Cerebellar nuclear complex (tissue), 1 donor: ENCODE measurements at places on chromosomes 16 and 17.
A peak's percentile ranks its signal among the peaks of the same experiment; 100 is the strongest.

GRCh38 chr16:53334581-53334980, 99.7 kb upstream of the RBL2 start:
- DNase-seq, result no peak

- DNase-seq, result no peak
Measured at GRCh38 chr17:69090365-69090764, 29.6 kb upstream of the ABCA9 start.

- no peak for DNase-seq
Measured at GRCh38 chr17:40901981-40902474, 17.0 kb upstream of the KRT20 start.

GRCh38 chr17:4969047-4969550, 1.5 kb upstream of the SPAG7 start:
- DNase-seq, result no peak

DNA sequence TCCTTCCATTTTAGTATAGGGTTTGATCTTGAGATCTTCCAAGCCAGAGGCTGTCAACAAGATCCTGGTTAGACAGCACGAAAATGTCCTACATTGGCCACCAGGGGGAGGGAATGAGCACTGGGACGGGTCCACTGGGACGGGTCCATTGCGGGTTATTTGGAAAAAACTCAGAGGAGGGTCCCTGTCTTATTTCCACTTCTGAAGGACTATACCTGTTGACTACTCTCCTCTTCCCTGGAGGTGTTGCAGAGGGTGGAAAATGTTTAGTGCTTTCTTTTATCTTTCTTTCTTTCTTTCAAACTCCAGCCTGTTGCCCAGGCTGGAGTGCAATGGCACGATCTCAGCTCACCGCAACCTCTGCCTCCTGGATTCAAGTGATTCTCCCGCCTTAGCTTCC, 2.5 kb downstream of the TTLL6 start:
- DNase-seq, result no peak

DNA sequence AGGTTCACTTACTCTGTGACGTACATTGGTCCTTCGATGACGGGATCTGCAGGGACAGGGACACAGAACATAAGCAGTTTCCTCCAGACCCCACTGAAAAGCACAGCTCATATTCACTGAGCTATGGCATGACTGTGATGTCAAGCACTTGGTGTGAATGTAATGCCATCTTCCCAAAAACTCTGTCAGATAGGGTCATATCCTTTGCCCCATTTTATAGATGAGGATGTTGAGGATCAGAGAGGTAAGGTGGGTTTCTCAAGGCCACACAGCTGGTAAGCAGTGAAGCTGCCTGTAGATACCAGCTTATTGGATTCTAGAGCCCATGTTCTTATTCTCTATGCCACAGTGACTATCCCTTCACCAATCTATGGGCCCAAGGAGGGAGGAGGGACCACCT, 2.5 kb downstream of the ERN2 start:
- no peak for DNase-seq

GRCh38 chr17:17815062-17815406, 21.8 kb downstream of the SREBF1 start:
- DNase-seq, result no peak

- peak; percentile 41 for DNase-seq
Measured at GRCh38 chr16:84065536-84066132, 23.0 kb upstream of the SLC38A8 start.

GRCh38 chr17:14103836-14104235, 34.5 kb downstream of the COX10 start:
- no peak for DNase-seq

- DNase-seq, result no peak
Measured at GRCh38 chr16:88050952-88051660, 99.9 kb downstream of the BANP start.

DNA sequence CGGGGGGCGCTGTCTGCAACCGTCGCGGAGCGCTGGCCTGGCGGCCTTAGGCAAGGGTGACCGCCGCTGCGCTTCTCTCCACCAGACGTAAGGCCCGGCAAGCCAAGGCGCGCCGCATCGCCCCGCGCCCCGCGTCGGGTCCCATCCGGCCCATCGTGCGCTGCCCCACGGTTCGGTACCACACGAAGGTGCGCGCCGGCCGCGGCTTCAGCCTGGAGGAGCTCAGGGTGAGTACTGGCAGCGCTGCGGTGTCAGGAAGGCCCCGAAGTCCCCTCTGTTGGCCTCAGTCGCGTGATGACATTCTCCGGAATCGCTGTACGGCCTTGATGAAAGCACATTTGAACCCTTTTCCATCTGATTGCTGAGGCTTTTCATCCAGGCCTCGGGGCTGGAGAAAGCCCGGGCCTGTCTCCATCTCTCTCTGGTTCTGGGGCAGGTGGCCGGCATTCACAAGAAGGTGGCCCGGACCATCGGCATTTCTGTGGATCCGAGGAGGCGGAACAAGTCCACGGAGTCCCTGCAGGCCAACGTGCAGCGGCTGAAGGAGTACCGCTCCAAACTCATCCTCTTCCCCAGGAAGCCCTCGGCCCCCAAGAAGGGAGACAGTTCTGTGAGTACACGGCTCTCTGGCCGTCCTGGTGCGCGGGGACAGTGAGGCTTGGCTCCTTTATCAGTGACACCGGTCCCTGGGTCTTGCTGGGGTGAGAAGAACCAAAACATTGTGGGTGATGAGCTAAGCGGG, 831 bp downstream of the RPL13 start:
- no peak for DNase-seq

DNA sequence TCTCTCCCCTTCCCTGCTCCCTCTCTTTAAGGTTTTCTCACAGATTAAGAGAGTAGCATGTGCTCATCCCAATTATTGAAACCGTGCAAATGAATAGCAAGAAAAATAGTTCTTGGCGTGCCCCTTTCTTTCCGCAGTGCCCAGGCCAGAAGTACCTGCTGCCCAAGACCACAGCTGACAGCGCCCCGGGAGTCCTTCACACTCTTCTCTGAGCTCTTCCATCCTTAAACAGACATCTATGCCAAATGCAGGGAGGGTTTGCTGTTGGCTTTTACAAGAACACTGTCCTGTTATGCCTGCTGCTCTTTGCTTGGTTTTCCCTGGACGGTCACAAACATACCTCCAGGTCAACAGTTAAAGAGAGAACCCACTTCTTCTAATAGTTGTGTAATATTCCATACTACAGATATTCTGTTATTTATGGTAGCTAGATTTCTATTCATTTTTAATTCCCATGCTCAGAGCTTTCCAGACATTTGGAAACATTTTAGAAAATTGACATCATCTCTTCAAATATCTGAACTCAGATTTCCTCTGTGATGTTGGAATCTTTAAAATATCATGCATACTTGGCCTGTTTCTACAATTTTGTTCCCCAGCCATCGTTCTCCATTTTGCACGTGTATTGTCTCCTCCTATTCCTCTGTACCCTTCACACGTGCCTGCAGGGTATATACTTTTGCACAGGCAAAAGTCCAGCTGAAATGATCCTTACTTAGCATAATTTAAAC, 416.7 kb downstream of the WWOX start:
- peak; percentile 34 for DNase-seq

GRCh38 chr16:89097392-89097772, 3.7 kb downstream of the ACSF3 start:
- no peak for DNase-seq
